ENCODE measurements at places on chromosomes 11 and 22. TPM values are rescaled to one million over a fixed set of nuclear protein-coding genes. Genes with fewer than 3 reads are reported as not detected.

The UCP3 gene
- total RNA-seq = 0.39 TPM

The LRRC55 gene
- 0.89 TPM for total RNA-seq

The CD248 gene
- total RNA-seq = 31.2 TPM

The ADAMTS15 gene
- 20.0 TPM for total RNA-seq

The FERMT3 gene
- total RNA-seq = 7.2 TPM

The FREY1 gene
- total RNA-seq = not detected

The CCDC82 gene
- total RNA-seq = 28.0 TPM

The SLC6A5 gene
- total RNA-seq = not detected

DNA sequence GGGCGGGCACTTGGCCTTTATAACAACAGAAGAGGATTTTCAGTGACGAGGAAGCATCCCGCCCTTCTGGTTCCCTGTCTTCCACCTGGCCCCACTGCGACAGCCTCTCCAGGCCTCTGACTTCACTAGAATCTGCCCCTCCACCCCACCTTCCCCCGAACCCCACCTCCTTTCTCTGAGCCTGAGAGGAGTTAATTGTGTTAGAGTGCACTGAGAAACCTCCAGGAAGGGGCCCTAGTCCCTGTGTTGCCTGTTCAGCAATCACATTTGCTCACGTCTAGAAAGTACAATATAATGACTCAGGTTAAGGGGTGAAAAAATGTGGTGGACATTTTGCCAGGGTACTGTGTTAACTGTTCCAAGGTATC lies 38.8 kb downstream of the PTPRJ start:
- no peak for DNase-seq

DNA sequence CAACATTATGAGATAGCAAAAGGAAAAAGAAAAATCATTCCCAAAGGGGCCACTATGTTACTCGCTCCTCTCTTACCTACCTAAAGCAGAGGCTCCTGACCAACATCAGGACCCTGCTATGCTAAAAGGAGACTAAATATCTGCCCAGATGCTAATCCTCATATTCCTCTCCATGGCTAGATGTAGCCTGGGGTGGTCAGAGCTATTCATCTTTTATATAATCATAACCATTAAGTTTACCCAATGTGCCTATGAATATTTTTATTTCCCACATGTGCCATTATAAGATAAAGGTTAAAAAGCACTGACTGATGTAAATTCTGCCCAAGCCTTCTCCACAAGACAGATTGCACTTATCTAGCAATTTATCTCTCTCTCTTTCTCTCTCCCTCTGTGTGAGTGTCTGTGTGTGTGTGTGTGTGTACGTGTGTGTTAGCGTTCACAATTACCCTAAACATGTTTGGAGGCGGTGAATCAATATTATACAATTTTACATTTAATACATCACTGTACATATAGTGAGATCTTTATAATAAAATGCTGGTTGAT lies 41.2 kb upstream of the ANO5 start:
- DNase-seq = no peak

GRCh38 chr11:79021601-79022000 lies 419.2 kb downstream of the TENM4 start:
- DNase-seq = no peak
